ENCODE measurements at places on chromosomes 11 and 22.

DNA sequence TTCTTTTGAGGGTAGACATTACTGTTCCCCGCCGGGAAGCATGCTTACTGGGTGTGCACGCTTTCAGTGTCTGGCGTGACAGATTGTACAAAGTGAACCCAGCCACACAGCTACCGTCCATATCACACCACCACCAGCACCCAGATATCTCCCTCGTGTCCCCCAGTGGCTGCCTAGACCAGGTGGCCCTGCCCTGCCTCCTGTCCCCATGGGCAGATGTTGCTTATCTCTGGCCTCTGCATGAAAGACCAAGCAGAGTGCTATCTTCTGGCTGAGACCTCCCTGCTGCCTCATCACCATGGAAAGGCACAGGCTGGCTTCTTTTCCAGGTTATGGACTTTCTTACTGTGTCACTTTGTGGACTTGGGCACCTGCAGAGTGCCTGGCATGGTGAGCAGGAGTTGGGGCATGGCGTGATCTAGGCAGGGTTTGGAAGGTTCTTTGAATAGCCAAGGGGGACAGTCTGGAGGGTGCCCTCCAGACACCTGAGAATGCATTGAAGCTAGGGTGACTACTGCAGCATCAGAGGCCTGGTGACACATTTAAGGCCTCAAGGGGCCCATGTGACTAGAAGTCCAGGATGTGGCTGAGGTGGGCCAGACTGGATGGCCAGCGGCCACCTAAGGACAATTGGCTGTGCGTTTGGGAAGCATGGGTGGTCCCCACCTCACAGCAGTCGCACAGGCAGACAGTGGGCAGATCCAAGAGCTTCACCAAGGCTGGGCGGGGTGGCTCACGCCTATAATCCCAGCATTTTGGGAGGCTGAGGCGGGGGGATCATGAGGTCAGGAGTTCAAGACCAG lies 4.7 kb downstream of the TANGO2 start:
- no peaks in the 10 kb centered on the region for H3K36me3 ChIP-seq
- H3K4me3 ChIP-seq = no peak overlapping the region
- no peak for DNase-seq
- no peak overlapping the region for H3K27ac ChIP-seq
- no peaks in the 10 kb centered on the region for H3K27me3 ChIP-seq
- peaks cover 2% of the 10 kb centered on the region for H3K4me1 ChIP-seq

GRCh38 chr11:112270551-112271180 lies 10.0 kb upstream of the PLET1 start:
- H3K4me3 ChIP-seq = no peak overlapping the region
- no peaks in the 10 kb centered on the region for H3K27me3 ChIP-seq
- DNase-seq = no peak
- H3K4me1 ChIP-seq = no peaks in the 10 kb centered on the region
- H3K36me3 ChIP-seq = no peaks in the 10 kb centered on the region

DNA sequence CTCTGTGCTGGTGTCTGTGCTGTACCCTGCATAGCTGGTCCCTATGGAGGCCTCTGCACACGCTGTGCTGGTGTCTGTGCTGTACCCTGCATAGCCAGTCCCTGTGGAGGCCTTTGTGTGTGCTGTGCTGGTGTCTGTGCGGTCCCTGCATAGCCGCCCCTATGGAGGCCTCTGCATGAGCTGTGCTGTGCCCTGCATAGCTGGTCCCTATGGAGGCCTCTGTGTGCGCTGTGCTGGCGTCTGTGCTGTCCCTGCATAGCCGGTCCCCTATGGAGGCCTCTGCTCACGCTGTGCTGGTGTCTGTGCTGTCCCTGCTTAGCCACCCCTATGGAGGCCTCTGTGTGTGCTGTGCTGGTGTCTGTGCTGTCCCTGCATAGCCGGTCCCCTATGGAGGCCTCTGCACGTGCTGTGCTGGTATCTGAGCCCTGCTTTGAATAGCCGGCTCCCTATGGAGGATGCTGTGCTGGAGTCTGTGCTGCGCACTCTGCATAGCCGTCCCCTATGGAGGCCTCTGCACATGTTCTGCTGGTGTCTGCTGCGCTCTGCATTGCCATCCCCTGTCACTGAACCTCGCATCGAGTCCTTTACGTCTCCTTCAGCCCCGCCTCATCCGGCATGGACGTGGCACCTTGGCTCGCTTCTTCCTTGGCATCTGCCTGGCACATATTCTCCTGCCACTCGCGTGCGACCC lies 6.2 kb downstream of the NADSYN1 start:
- H3K27ac ChIP-seq = no peak overlapping the region
- no peaks in the 10 kb centered on the region for H3K27me3 ChIP-seq
- H3K36me3 ChIP-seq = peaks cover 22% of the 10 kb centered on the region

DNA sequence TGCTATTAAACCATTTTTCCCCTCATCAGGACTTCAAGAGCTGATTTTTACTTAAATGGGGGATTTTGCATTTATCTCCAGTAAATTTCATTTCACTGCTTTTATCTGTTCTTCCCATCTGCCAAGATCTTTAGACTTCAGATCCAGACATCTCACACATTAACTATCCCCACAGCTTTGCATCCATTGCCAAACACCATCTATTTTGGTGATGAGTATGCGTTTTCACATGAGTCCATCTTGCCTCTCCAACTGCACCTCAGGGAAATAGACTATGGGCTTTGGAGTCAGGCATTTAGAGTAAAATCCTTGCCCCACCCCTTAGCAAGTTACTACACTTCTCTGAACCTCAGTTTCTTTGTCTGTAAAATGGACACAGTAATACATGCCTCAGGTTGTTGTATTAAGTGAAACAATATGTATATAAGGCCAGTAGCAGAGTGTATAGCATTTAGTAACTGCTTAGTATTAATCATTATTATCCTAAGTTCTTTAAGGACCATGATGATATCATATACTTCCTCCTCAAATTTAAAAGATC lies 53.6 kb upstream of the NFRKB start:
- no peak overlapping the region for H3K4me3 ChIP-seq
- H3K4me1 ChIP-seq = no peaks in the 10 kb centered on the region

DNA sequence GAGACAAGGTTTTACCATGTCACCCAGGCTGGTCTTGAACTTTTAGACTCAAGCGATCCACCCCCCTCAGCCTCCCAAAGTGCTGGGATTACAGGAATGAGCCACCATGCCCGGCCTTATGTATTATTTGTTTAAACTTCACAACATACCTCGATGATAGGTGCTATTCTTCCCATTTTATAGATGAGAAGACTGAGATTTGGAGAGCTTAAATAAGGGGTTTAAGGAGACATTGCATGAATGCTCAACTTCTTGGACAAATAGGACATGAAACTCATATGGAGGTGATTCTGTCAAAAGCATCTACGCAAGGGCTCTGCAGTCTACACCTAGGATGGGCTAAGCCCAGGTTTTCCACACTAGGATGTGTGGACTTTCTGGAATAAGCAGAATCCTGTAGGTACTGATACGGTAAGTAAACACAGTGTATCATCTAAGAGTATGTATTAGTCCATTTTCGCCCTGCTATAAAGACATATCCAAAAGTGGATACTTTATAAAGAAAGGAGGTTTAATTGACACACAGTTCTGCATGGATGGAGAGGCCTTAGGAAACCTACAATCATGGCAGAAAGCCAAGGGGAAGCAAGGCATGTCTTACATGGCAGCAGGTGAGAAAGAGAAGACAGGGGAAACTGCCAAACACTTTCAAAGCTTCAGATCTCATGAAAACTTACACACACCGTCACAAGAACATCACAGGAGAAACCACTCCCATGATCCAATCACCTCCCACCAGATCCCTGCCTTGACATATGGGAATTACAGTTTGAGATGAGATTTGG lies 62.8 kb upstream of the CAPRIN1 start:
- no peak overlapping the region for H3K4me3 ChIP-seq
- H3K27ac ChIP-seq = no peak overlapping the region
- no peaks in the 10 kb centered on the region for H3K27me3 ChIP-seq
- DNase-seq = no peak
- no peaks in the 10 kb centered on the region for H3K36me3 ChIP-seq

Measured in fibroblast of lung (primary cell).